Thyroid gland (tissue), 4 donors: ENCODE measurements at places on chromosomes 6 and 20. TPM values are rescaled to one million over a fixed set of nuclear protein-coding genes. Genes with fewer than 3 reads are reported as not detected.

- DNase-seq, result no peak
Observed at GRCh38 chr20:44967207-44967807, 995 bp downstream of the STK4 start.

GRCh38 chr6:139850512-139850911 lies 476.1 kb upstream of the CITED2 start:
- no peak for DNase-seq

- no peak for DNase-seq
Observed at GRCh38 chr6:79467716-79468115, 69.5 kb downstream of the LCA5 start.

DNA sequence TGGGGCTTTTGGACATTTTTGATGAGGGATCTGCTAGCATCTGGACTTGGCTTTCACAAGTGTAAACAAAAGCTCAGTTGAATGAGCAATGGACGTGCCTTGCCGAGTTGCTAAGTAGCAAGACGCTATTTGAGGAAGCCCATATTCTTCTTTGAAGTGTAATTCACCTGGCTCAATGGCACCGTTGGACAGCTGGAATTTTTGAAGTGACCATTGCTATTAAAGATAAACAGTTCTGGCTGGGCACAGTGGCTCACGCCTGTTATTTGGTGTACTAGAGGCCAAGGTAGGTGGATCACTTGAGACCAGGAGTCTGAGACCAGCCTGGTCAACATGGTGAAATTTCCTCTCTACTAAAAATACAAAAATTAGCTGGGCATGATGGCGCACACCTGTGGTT lies 88.8 kb upstream of the SOX4 start:
- peak; percentile 66 for DNase-seq

GRCh38 chr20:44223721-44224120 lies 13.2 kb upstream of the OSER1 start:
- no peak for DNase-seq

GRCh38 chr6:149500096-149500495 lies 15.3 kb upstream of the ZC3H12D start:
- DNase-seq, result no peak

DNA sequence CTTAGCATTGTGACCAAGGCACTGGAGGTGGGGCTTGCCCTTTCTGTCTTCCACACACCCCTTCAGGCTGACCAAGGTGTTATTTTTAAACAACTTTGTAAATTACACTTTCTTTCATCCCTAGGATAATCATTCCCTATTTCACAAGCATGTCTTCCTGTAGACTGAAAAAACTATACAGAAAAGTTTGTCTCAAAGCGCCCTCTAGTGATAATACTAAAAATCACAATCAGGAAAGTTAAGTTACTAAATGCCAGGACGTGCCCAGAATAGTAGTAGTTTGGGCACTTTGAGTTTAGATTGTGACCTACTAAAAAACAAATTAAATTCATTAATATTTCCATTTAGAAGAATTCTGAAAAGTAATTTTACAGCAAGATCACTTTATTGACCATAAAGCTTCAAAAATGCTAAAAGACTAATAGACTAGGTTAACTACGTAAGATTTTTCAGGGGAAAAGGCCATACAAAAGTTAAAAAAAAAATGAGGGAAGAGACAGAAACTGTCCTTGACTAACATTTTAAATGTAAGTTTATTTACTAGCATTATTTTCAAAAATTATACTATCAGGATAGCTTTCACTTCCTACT lies 123.3 kb upstream of the DUSP22 start:
- no peak for DNase-seq

- DNase-seq, result peak; percentile 74
Observed at GRCh38 chr6:13422681-13423221, 64.6 kb downstream of the GFOD1 start.

DNA sequence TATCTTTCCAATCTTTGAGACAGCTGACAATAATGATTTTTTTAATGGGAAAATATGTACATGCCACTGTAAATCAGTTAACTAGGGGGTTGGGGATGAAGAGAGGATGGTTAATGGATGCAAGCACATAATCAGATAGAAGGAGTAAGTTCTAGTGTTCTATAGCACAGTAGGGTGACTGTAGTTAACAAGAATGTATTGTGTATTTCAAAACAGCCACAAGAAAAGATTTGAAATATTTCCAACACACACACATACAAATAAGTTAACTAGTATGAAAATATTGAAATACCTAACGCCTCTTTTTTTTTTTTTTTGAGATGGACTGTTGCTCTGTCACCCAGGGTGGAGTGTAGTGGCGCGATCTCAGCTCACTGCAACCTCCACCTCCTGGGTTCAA lies 153.4 kb upstream of the SALL4 start:
- no peak for DNase-seq

- DNase-seq, result no peak
Observed at GRCh38 chr6:165967810-165968407, 199.7 kb downstream of the TBXT start.

DNA sequence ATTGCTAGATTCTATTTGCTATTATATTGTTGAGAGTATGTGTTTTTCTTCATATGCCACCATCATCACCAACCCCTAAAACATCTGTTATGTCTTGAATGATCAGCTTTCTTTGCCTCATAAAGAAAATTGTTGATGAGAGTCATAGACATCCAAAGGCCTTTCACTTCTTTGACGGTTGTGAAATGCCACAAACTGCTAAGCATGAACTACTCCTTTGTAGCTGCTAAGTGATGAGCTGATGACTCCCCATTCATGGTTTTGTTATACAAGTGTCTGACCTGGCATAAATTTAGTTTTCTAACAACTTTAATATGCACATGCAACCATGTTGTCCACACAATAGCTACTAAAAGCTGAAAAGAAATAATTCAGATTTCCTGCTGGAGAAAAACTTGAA lies 684 bp upstream of the MED23 start:
- DNase-seq, result no peak

DNA sequence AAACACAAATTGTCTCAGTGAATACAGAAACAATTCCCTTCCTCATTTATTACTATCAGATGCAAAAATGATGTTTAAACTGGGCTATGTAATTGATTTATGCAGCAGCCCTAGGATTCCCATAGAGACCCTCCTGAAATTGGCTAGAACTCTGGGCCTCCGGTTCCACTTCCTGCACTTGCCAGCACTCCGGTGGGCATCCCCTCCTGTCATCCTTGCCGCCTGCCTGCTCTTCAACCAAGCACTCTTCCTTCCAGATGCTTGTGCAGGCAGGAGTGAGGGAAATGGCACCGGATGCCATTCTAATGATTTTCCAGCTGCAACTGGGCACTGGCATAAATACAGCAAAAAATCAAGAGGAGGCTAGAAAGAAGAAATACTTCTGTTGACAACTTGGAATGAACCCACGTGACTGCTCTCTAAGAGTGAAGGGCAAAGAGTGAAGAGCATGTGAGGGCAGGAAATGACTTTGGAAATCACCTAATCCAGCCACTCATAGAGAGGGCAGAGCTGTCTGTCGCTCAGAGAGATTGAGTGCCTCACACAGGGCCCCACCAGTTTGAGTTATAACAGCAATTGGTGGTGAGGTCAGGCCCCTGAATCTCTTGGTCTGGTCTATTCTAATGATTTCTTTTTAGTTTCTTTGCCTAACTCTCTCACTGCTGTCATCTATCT lies 3.7 kb upstream of the NEDD9 start:
- DNase-seq, result peak; percentile 45

- peak; percentile 86 for DNase-seq
Observed at GRCh38 chr6:131949909-131950766, 1.0 kb downstream of the CCN2 start.

DNA sequence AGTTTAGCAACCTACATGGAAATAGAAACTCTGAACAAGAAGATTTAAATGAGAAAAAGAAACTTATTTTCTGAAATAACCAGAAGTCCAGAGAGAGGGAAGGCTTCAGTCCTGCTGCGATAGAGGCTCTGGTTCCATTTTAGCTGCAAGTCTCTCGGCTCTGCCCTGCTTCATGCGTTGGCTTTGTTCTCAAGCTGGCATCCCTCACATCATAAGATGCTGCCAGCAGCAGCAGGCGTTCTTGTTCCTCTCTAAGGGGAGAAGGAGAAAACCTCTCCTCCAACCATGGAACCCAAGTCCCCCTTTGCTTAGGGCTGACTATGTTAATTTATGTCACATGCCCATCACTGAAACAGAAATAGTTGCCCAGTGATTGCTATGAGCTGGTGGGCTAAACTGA lies 46.4 kb upstream of the PMEPA1 start:
- DNase-seq, result no peak

- DNase-seq, result no peak
Observed at GRCh38 chr6:64482631-64483030, 847.0 kb downstream of the PHF3 start.

GRCh38 chr6:2960935-2961334 lies 10.4 kb downstream of the SERPINB6 start:
- no peak for DNase-seq

GRCh38 chr20:5153152-5153467 lies 26.3 kb downstream of the CDS2 start:
- no peak for DNase-seq

- peak; percentile 9 for DNase-seq
Observed at GRCh38 chr6:31272436-31272835, 544 bp upstream of the HLA-C start.

DNA sequence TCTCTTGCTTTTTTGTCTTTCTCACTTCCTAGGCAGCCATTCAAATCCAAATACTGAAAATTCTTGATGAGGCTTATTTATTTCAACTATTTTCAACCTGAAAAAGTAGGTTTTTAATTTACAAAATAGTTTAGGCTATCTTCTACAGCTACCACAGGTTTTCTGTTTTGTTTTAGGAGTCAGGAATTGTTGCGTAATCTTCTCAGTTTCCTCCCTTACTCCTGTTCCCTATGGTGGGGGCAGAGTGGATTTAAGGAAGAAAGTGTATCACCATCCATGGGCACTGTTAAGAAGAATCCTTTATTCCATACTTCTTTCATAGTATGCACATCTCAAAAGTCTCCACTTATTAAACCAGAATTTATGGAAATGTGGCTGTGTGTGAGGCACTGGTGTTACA lies 182.4 kb downstream of the KHDC1L start:
- no peak for DNase-seq

DNA sequence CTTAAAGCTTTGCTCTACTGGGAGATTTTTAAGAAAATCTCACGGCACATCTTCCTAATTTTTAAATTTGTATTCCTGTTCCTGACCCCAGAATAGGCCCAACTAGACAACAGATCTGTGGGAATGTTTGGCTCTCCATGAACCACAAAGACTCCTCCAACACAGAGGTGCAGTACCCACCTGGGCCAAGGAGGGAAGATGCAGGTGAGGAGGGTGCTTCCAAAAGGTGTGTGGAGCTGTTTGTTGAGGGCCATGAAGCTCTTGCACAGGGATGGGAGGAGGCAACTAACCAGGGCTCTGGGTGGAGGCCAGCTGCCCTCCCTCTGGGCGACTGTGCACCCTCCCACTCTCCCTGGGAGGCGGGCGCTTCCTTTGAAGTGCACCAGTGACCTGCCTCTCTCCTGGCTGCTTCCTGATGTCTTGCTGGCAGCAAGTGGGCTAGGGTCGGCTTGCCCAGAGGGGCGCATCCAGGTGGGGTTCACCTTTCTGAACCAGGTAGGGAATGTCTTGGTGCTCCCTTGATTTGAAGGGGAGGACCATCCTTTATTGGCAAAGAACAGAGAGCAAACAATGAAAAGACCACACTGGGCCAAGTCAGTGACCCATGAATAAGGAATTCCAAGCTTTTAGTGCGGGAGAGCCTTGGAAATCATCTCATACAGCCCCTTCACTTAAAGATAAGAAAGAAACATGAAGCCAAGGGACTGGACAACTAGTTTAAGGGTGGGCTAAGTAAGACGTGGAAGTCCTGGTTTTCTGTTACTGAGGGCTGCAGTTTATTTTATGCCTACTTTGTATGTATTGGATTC lies 76.0 kb downstream of the ANKRD6 start:
- DNase-seq, result peak; percentile 37

DNA sequence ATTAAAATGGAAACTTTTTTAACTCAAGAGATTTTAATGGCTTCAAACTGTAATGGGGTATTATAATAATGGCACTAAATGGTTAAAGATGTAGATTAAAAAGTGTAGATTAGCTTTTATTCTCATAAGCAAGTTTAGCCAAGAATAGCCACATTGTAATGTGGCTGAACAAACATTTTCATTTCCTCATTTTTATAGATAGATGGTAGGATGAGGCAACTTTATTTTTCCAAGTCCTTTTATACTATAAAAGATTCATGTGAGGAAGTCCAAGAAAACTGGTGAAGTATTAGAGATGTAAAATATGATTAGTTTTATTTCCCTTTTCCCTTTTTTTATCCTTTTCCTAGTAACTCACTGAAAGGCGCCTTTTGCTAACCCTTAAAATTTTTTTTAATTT lies 88.8 kb downstream of the ATRN start:
- no peak for DNase-seq

SAMHD1 gene
- total RNA-seq, result 94.1 TPM

DEFB124 gene
- not detected for total RNA-seq

NKAIN2 gene
- total RNA-seq, result 1.0 TPM

ID4 gene
- 333 TPM for total RNA-seq

CRISP3 gene
- total RNA-seq, result not detected

SLC17A1 gene
- total RNA-seq, result not detected

CASS4 gene
- total RNA-seq, result 0.98 TPM

LRP11 gene
- 39.4 TPM for total RNA-seq

HSPA1A gene
- total RNA-seq, result 188 TPM

LY6G6C gene
- not detected for total RNA-seq

DPPA5 gene
- total RNA-seq, result not detected
